ENCODE measurements at places on chromosomes 16 and 17. TPM values are rescaled to one million over a fixed set of nuclear protein-coding genes. Genes with fewer than 3 reads are reported as not detected.

Gene PLXDC1
- 13.0 TPM for total RNA-seq

DNA sequence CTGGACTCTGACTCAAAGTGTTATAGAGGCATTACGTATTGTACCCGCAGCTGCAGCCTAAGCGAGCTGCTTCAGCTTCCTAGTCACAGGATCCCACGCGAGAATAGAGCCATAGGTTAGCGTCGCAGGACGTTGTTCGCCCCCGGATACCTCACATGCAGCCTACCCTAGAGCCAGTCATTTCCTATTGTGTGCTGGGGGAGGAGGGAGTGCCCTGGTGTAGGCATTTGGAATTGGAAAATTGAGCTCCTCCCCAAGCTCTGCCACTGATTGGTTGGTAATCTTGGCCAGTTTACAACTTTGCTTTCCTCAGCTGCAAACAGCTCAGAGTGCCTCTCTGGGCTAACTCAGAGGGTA is 530 bp downstream of the NAA60 start:
- DNase-seq: no peak

DNA sequence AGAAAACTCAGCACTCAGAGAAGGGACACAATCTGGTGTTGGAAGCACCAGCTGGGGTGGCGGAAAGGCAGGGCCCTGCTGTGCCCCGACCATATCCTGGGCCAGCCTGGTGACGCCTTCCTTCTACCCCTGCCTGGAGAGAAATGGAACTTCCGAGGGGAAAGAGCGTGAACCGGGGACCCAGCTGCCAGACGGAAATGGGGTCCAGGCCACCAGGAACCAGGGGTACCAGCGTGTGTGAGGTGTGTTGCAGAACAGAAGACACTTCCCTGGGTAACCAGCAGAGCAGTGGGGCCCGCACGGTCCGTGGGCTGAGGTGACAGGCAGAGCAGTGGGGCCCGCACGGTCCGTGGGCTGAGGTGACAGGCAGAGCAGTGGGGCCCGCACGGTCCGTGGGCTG is 6.8 kb downstream of the RAB40B start:
- DNase-seq: no peak

GRCh38 chr16:74723256-74723655 is 22.6 kb upstream of the MLKL start:
- no peak for DNase-seq

GRCh38 chr16:70250748-70251628 is 752 bp downstream of the EXOSC6 start:
- no peak for DNase-seq

DNA sequence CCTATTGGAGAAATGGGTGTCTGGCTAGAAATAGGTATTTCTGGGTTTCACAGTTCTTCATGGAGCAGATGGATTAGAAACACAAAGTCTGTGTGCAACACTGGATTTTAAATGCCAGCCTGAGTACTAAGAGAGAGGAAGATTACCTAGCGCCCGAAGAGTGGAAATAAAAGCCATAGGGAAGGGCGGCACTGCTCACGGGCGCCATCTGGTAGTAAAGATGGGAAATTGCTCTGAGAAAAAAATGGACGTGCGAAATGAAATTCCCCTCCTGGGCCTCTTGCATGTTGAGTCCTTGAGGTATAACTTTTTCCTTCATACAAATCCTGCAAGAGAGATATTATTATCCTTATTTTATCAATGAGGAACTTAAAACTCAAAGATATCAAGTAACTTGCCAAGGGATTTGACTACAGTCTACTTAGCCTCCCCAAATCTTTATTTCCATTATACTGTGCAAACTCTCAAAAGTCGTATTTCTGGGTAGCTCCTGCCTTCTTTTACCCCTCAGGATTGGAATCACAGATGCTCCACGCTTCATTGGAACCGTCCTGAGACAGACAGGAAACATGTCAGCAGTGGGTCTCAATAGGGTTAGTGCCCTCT is 72.8 kb downstream of the MMD start:
- DNase-seq: peak; percentile 54

GRCh38 chr16:30185683-30186421 is 2.5 kb downstream of the CORO1A start:
- peak; percentile 59 for DNase-seq

Measured in ureter (tissue), 1 donor.